GM23338 (cell line): ENCODE measurements at places on chromosomes 6 and 20. TPM values are rescaled to one million over a fixed set of nuclear protein-coding genes. Genes with fewer than 3 reads are reported as not detected.

The BCAS4 gene
- 6.3 and 22.2 TPM in 2 replicates for total RNA-seq

The MMS22L gene
- total RNA-seq = 49.5 and 64.2 TPM in 2 replicates

The PSMB8 gene
- 16.5 and 20.2 TPM in 2 replicates for total RNA-seq

The VSX1 gene
- 0.16 and 0.73 TPM in 2 replicates for total RNA-seq
